ENCODE measurements at places on chromosomes 4 and X. TPM values are rescaled to one million over a fixed set of nuclear protein-coding genes. Genes with fewer than 3 reads are reported as not detected.

GRCh38 chr4:26223155-26223554 lies 97.7 kb upstream of the RBPJ start:
- H3K36me3 ChIP-seq, result no peaks in the 10 kb centered on the region
- H3K4me1 ChIP-seq, result no peaks in the 10 kb centered on the region
- H3K27ac ChIP-seq, result no peak overlapping the region
- no peaks in the 10 kb centered on the region for H3K27me3 ChIP-seq
- no peak for DNase-seq

The GUCY1B1 gene
- total RNA-seq, result 0.27 TPM

The SPANXN3 gene
- total RNA-seq, result not detected

DNA sequence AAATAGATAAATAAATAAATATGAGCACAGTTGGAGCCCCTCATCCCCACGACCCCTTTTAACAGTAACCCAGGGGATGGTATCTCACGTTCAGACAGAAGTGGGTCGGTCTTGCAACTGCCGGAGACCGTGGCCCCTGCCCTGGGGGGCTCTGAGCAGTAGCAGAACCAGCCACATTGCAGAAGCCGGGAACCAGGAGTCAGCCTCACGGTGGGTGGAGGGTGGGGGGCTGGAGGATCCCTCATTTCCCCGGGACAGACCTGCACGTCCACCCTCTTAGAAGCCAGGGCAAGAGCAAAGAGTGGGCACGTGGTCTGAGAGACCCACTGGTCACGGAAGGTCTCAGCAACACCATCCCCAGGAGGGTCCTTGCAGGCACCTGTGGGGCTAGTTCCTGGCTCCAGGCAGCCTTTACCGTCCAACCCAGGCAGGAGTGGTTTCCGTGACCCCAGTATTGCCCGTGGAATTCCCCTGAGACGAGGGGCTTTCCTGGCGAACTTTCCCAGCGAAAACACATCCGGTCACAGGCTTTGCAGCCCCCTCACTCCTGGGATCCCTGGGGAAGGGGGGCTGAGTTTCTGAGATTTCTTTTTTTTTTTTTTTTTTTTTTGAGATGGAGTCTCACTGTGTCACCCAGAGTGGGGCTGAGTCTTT lies 8.8 kb upstream of the IL3RA start:
- peaks cover 2% of the 10 kb centered on the region for H3K4me1 ChIP-seq
- peaks cover 13% of the 10 kb centered on the region for H3K27me3 ChIP-seq
- no peaks in the 10 kb centered on the region for H3K36me3 ChIP-seq
- H3K4me3 ChIP-seq, result no peak overlapping the region
- DNase-seq, result no peak
- H3K27ac ChIP-seq, result no peak overlapping the region

DNA sequence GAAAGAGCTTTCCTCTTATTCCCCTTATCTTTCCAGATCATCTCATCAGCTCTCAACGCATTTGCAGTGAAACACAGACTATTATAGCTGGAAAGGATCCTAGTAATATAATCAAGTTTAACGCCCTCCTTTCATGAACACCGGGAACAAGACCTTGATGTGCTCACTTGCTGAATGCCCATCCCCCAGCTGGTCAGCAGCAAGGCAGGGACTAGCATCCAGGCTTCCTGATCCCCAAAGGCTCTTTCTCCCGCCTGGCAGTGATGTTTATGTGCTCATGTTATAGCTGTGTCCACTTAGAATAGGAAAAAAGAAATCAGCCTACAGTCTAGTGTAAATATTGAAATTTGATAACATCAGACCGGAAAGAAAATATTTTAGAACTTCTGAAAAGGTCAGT lies 24.6 kb downstream of the GPC4 start:
- H3K27me3 ChIP-seq, result peaks cover 11% of the 10 kb centered on the region
- no peak for DNase-seq
- H3K4me1 ChIP-seq, result no peaks in the 10 kb centered on the region
- no peaks in the 10 kb centered on the region for H3K36me3 ChIP-seq

The DGAT2L6 gene
- total RNA-seq, result not detected

- H3K36me3 ChIP-seq, result peaks cover 37% of the 10 kb centered on the region
- no peak overlapping the region for H3K4me3 ChIP-seq
- no peaks in the 10 kb centered on the region for H3K27me3 ChIP-seq
These were observed 43.8 kb downstream of the PDS5A start for GRCh38 chr4:39933671-39934590.

The TNMD gene
- total RNA-seq, result not detected

DNA sequence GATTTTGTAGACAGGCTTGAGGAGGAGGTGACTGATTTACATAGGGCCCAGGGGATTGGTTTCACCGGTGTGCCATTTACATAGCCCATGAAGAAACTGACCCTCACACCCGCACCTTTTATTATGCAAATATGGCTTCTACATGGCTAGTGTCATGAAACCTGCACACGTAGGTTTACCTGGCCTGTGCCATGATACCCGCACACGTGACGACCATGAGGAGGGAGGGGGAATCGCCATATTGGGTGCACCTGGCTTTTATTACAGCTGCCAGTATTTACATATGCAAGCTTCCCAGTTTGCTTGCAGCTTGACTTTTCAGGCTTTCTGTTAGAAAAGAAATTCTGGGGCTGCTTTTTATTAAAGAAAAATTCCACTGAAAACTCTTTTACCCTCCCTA lies 359.7 kb downstream of the ADAM29 start:
- no peak overlapping the region for H3K27ac ChIP-seq
- no peaks in the 10 kb centered on the region for H3K36me3 ChIP-seq
- DNase-seq, result no peak
- no peaks in the 10 kb centered on the region for H3K4me1 ChIP-seq
- no peak overlapping the region for H3K4me3 ChIP-seq
- no peaks in the 10 kb centered on the region for H3K27me3 ChIP-seq

The NALF2 gene
- 0.26 TPM for total RNA-seq

The NLGN4X gene
- not detected for total RNA-seq

The FAM236D gene
- total RNA-seq, result not detected

GRCh38 chrX:30008031-30008430 lies 207.3 kb upstream of the MAGEB2 start:
- no peaks in the 10 kb centered on the region for H3K4me1 ChIP-seq
- H3K27ac ChIP-seq, result no peak overlapping the region
- H3K36me3 ChIP-seq, result no peaks in the 10 kb centered on the region
- peaks cover 3% of the 10 kb centered on the region for H3K27me3 ChIP-seq
- no peak overlapping the region for H3K4me3 ChIP-seq
- no peak for DNase-seq

DNA sequence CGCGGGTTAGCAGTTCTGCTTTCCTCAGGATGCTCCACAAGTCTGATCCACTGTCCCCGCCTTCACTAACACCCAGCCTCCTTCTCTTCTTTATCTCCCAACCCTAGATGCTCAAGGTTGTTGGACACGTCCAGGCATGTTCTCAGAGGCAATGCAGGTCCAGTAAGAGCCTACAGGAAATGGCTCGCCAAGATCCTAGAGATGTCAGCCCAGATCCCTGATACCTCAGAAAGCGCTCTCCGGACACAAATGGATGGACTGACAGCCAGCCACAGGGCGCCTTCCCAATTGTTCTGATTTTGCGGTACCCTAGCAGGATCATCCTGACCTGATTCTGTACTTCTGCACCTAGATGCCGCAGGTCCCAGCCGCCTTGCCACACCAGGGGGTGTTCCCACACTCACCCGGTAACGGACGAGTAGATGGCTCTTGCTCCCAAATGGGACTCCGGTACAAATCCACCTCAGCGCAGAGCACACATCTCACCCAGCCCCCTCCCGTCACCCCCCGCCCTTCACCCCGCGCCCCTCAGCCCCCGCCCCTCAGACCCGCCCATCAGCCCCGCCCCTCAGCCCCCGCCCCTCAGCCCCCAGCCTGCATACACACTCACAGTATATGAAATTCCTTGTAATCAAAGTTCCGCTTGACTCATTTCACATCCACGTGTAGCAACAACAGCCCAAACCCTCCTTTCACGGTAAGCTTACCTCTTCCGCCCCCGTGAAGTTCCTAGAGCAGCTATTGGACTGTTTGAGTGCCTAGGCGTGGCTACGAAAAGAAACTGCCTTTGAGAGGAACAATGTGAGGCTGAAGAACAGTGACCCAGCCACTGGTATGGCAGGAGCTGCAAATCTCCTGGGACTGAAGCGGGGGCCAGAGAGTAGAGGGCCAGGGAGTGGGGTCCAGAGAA lies at the start of gene EDA2R:
Gene EDA2R, minus strand, starts transcription at position 488 of the 910 bp plus-strand sequence. CDS start 23,058 bp downstream, outside the sequence.
- peaks cover 5% of the 10 kb centered on the region for H3K27me3 ChIP-seq
- peak; percentile 28 for DNase-seq
- peak within 1 kb of the TSS; percentile 71 for H3K4me3 ChIP-seq
- peaks cover 7% of the 10 kb centered on the region for H3K4me1 ChIP-seq

DNA sequence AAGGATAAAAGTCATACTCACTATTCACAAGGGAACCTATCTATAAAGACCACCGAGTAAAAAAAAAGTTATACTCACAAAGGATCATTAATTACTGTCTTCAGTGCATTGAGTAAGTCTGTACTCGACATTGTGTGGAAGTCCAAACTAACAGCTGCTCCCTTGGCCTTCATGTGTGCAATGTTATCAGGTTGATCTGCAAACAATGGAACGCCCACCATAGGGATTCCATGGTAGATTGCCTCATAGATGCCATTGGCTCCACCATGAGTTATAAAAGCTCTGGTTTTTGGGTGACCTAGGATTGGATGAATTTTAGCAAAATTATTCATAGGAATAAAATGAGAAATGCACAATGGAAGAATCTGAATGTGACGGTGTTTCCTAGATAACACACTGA lies 10.6 kb downstream of the UGT2B4 start:
- H3K27ac ChIP-seq, result no peak overlapping the region
- H3K4me3 ChIP-seq, result no peak overlapping the region
- no peaks in the 10 kb centered on the region for H3K36me3 ChIP-seq
- no peaks in the 10 kb centered on the region for H3K4me1 ChIP-seq
- DNase-seq, result no peak

DNA sequence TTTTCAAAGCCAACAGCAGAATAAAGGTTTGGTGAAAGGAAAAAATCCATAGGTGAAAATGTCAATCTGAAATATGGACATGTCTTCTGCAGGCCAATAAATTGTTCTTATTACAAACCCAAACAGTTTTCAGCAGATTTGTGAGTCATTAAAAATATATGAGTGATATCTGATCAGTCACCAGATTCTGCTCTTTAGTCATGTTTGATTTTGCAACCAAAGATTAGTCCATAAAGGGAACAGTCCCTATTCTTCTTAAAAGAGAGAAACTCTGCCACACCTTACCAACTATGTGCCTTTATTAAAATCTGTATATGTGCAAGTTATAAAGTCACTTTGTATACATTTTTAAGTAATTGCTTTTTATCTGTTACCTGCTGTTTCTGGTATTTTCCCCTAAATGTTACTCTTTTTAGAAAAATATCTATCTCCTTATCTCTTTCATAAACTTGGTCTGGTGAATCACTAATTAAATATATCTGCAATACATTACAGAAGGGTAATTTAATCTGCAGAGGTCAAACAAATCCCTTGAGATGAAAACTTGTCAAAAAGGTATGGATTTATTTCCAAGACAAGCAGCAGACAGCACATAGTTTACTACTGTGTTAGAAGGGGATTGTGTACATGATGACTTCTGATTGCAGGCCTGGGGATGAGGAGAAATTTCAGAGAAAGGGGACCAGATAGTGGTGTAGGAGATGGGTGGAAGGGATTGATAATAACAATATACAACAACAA lies 322.9 kb upstream of the NWD2 start:
- no peaks in the 10 kb centered on the region for H3K4me1 ChIP-seq
- DNase-seq, result no peak
- H3K27me3 ChIP-seq, result peaks cover 4% of the 10 kb centered on the region

All from activated naive CD8-positive, alpha-beta T cell treated with anti-CD3 and anti-CD28 coated beads for 36 hours (primary cell).